ENCODE measurements at places on chromosomes 16 and 17. TPM values are rescaled to one million over a fixed set of nuclear protein-coding genes. Genes with fewer than 3 reads are reported as not detected.

SMIM22 gene
- not detected for total RNA-seq

SBK1 gene
- 1.5 TPM for total RNA-seq

XYLT1 gene
- not detected for total RNA-seq

PRRT2 gene
- 0.35 TPM for total RNA-seq

- no peak for DNase-seq
- no peak overlapping the region for H3K27ac ChIP-seq
- no peaks in the 10 kb centered on the region for H3K27me3 ChIP-seq
Observed at GRCh38 chr17:65268832-65269231, 131.7 kb downstream of the RGS9 start.

DNA sequence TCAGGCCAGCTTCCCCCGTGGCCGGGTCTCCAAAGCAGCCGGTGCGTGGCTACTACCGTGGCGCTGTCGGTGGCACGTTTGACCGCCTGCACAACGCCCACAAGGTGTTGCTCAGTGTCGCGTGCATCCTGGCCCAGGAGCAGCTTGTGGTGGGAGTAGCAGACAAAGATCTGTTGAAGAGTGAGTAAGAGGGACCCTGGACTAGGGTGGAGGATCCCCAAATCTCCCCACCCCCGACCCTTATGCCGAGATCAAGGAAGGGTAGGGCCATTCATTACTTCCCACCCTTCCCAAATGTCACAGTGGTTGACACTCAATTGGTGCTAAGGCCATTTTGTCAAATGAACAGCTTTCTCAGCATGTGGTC is 1.2 kb downstream of the COASY start:
- H3K27me3 ChIP-seq = no peaks in the 10 kb centered on the region
- peaks cover 25% of the 10 kb centered on the region for H3K4me1 ChIP-seq

GRCh38 chr17:73924909-73925186 is 278.6 kb upstream of the RPL38 start:
- H3K4me3 ChIP-seq = no peak overlapping the region
- peaks cover 34% of the 10 kb centered on the region for H3K27me3 ChIP-seq
- H3K36me3 ChIP-seq = no peaks in the 10 kb centered on the region
- no peak overlapping the region for H3K27ac ChIP-seq
- no peak for DNase-seq

- no peaks in the 10 kb centered on the region for H3K36me3 ChIP-seq
- H3K27ac ChIP-seq = no peak overlapping the region
- DNase-seq = no peak
- H3K27me3 ChIP-seq = no peaks in the 10 kb centered on the region
- H3K4me3 ChIP-seq = no peak overlapping the region
- H3K4me1 ChIP-seq = no peaks in the 10 kb centered on the region
Observed at GRCh38 chr16:13421726-13422125, 498.2 kb upstream of the ERCC4 start.

GRCh38 chr17:48335858-48336500 is 94.0 kb downstream of the SKAP1 start:
- no peak overlapping the region for H3K4me3 ChIP-seq
- H3K36me3 ChIP-seq = no peaks in the 10 kb centered on the region
- no peak overlapping the region for H3K27ac ChIP-seq
- peak; percentile 96 for DNase-seq
- H3K4me1 ChIP-seq = peaks cover 13% of the 10 kb centered on the region
- H3K27me3 ChIP-seq = no peaks in the 10 kb centered on the region

DNA sequence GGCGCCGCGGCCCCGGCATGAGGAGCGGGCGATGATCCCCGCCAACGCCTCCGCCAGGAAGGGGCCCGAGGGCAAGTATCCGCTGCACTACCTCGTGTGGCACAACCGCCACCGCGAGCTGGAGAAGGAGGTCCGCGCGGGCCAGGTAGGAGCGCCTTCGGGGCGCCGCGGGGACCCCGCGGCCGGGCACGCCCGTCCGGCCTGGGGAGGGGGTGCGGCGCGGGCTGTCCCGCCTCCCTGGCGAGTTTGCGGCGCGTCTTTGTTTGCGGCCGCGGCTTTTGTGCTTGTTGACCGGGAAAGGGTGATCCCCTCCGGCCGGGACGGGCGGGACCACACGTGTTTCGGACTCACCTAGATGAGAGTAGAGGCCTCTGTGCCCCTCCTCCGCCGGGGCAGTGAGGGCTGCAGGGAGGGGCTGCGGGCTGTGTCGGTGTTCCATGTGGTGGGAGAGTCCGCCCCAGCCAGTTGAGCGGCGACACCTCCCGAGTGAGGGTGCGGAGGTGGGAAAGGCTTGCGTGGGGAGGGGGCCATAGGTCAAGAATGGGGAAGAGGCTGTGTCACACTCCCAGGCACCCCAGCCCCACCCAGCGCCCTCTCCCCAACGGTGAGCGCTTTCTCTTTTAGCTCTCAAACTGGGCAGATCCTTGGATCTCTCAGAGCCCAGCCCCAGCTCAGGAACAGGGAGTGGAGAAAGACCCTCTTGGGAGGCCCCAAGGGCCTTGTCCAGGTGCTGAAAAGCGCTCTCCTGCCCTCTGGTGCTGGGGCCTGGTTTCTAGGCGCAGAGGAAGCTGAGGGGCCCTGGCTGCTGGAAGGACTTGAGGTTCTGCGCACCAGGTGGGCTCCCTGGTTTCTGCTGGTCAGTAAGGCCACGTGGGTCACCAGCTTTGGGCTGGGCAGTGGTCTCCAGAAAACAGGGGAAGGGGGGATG is 923 bp downstream of the ANKRD13B start:
- H3K36me3 ChIP-seq = no peaks in the 10 kb centered on the region
- H3K4me3 ChIP-seq = peak overlapping the region; percentile 75
- peaks cover 42% of the 10 kb centered on the region for H3K4me1 ChIP-seq
- DNase-seq = peak; percentile 6
- no peaks in the 10 kb centered on the region for H3K27me3 ChIP-seq
- H3K27ac ChIP-seq = no peak overlapping the region

DNA sequence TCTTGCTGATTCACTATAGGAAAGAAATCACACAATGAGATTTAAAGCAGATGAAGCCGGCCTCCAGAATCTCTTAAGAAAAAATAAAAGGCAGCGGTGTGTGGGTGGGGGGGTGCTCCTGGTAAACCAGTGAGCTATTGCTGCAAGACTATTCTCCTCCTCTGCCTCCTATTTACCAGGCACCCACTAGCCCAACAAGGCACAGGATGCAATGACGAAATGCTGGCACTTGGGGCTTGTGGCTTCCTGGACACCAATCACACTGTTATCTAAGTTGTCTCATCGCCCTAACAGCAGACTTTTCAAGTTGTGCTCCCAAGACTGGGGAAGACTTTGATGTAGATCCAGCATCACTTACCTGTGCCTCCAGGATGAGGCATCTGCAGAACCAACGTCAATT is 50.2 kb upstream of the NDRG4 start:
- DNase-seq = no peak
- H3K27me3 ChIP-seq = no peaks in the 10 kb centered on the region
- H3K27ac ChIP-seq = no peak overlapping the region
- H3K36me3 ChIP-seq = no peaks in the 10 kb centered on the region
- no peak overlapping the region for H3K4me3 ChIP-seq
- peaks cover 22% of the 10 kb centered on the region for H3K4me1 ChIP-seq

GRCh38 chr17:12900474-12900873 is 111.2 kb downstream of the ARHGAP44 start:
- no peaks in the 10 kb centered on the region for H3K4me1 ChIP-seq
- no peak overlapping the region for H3K27ac ChIP-seq
- no peak overlapping the region for H3K4me3 ChIP-seq
- H3K27me3 ChIP-seq = no peaks in the 10 kb centered on the region
- no peaks in the 10 kb centered on the region for H3K36me3 ChIP-seq

GRCh38 chr17:30590081-30590733 is 113.0 kb downstream of the GOSR1 start:
- H3K4me1 ChIP-seq = no peaks in the 10 kb centered on the region
- H3K27me3 ChIP-seq = no peaks in the 10 kb centered on the region
- no peak overlapping the region for H3K27ac ChIP-seq
- no peaks in the 10 kb centered on the region for H3K36me3 ChIP-seq
- no peak overlapping the region for H3K4me3 ChIP-seq
